Smooth muscle cell of the umbilical artery (primary cell): ENCODE measurements at places on chromosomes 7 and 10. TPM values are rescaled to one million over a fixed set of nuclear protein-coding genes. Genes with fewer than 3 reads are reported as not detected.

The HEPACAM2 gene
- total RNA-seq = not detected in 2 replicates

The CDH23 gene
- under 0.01 TPM in 2 replicates for total RNA-seq

The C10orf53 gene
- not detected in 2 replicates for total RNA-seq

The SFRP4 gene
- total RNA-seq = 0.14 and 0.89 TPM in 2 replicates

The SLC26A3 gene
- not detected in 2 replicates for total RNA-seq

The KEL gene
- total RNA-seq = not detected in 2 replicates

The NPM3 gene
- 72.4 and 134 TPM in 2 replicates for total RNA-seq

The PSMC2 gene
- total RNA-seq = 256 and 287 TPM in 2 replicates

The GOT1 gene
- total RNA-seq = 18.7 and 22.8 TPM in 2 replicates

The ADAM8 gene
- 1.2 and 4.3 TPM in 2 replicates for total RNA-seq

The CYP3A4 gene
- not detected in 2 replicates for total RNA-seq

The PALD1 gene
- 0.14 TPM in 1 of 2 replicates, not detected in the other for total RNA-seq

The PNLIPRP2 gene
- not detected in 2 replicates for total RNA-seq

The OPALIN gene
- not detected in 2 replicates for total RNA-seq

The HOXA3 gene
- total RNA-seq = 3.1 and 6.8 TPM in 2 replicates

The TFR2 gene
- 0.83 and 0.89 TPM in 2 replicates for total RNA-seq

The FKBP6 gene
- total RNA-seq = not detected in 2 replicates

The SRRT gene
- 28.2 and 46.3 TPM in 2 replicates for total RNA-seq

The NOS3 gene
- 2.1 and 6.5 TPM in 2 replicates for total RNA-seq

The EDRF1 gene
- 24.6 and 29.9 TPM in 2 replicates for total RNA-seq

The CCDC136 gene
- total RNA-seq = 10.7 and 11.4 TPM in 2 replicates
